ENCODE measurements at places on chromosomes 6 and 20.

DNA sequence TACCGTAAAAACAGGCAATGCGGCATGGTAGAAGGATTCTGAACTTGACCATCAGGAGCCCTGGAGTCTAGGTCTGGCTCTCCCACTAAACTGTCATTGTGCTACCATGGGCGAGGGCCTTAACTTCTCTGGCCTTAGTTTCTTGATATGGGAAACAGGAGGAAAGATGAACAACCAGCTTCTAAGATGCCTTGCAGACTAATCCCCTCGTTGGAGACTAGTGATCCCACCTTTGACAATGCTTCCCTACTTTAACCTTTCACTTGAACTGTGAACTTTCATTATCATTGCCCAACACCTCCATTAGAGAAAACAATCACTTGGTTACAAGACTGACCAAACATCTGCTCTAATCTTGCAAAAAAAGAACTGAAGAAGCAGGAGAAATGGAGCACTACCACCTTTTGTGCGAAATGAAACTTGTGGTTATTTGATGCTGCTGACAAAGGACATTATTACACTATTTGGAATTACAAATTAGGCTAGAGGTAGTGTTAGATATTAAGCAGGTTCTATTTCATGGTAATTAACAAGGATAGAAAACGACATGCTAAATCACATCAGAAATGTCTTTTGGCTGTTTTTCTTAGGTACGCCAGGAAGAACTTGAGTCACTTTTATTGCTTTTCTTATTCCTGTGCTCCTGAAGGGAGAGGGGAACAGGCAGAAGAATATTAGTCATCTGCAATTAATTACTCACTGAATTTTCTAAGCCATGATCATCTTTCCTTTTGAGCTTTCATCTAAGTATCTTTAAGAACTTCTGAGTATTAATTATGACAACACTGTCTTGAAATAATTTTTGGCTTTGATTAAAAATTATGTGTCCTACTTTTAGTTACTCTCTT lies 39.1 kb upstream of the ARHGAP18 start:
- DNase-seq, result no peak

GRCh38 chr6:143911028-143911427 lies 46.8 kb downstream of the ZC2HC1B start:
- no peak for DNase-seq

DNA sequence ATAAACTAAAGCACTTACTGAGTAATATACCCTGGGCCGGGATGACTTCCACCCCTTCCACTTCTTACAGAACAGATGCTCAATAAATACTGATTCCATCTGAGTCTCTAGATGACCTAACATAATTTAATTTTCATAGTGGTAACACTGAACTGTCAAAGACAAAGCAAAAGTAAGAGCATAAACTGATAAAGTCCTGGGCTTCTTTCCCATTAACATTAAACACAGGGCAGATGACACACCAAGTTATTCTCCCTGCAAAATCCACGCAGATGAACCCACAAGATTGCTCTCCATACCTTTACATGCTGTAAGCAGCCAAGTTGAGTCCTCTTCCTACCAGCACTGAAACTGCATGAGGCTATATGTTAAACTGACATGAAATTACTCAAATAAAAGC lies 27.1 kb downstream of the AGPAT4 start:
- no peak for DNase-seq

DNA sequence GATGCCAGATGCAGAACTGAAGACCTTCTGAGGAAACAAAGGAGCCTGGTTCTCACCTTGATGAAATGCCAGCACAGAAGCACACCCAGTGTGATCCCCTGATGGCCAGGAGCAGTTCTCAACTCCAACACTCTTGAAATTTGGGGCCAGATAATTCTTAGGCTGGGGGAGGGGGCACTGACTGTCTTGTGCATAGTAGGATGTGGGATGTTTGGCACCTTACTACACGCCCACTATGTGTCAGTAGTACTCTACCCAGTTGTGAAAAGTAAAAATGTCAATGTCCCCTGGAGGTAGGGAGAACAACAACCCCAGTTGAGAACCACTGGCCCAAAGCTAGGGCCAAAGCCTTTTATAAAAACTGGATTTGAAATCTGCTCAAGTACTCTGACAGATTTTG lies 398.3 kb upstream of the ARID1B start:
- no peak for DNase-seq

GRCh38 chr20:5996765-5997164 lies 46.3 kb downstream of the MCM8 start:
- no peak for DNase-seq

GRCh38 chr6:90829311-90829710 lies 242.4 kb upstream of the MAP3K7 start:
- no peak for DNase-seq

DNA sequence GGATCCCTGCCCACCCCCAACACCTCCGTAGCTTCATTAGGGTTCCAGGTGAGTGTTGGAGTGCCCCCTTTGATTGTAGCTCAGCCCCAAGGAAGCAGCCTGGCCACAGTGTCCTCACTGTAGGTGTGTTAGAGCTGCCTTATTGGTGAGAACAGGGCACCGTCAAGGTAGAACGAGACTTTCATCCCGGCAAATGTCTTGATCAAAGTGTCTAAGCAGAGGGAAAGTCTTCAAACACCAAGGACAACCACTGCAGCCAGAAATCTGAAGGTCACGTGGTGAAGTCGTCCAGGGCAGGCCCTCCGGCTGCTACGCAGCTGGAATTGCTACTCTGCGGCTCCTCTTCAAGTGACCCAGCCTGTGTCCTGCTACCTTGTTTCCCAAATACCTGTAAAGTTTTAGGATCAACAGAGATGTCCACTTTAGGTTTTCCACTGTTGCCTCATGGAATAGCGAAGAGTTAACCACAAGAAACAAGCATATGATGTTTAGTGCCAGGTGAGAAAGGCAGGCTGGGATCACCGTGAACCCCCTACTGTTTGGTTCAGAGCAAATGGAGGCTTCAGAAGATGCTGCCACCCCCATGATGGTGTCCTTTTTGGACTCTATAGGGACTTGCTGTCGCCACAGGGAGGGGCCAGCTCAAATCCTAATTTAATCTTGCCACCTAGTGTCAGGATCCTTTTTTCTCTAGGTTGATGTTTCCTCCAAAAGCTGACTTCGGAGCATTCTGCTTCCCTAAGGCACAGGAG lies 1.7 kb upstream of the DLL1 start:
- no peak for DNase-seq

DNA sequence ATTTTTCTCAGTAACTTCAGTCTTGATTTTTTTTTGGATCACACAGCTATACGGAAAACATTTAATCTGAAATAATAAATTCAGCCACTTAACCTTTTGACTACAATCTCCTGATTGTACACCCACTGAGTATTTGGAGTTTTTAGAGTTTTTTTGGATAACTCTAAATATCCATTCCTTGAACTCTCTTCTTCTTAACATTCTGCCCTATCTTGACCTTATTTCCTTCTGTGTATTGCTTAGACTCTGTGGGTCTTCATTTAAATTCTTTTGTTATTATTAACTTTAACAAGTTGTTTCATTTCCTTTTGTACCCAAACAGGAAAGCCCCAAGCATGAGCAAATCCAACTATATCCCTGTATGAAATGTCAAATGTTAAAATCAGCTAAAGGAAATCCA lies 170.2 kb upstream of the PTCHD4 start:
- DNase-seq, result no peak

Measured in activated naive CD4-positive, alpha-beta T cell (primary cell).